Activated CD8-positive, alpha-beta T cell treated with anti-CD3 and anti-CD28 coated beads for 36 hours (primary cell): ENCODE measurements at places on chromosomes 6 and 20.

DNA sequence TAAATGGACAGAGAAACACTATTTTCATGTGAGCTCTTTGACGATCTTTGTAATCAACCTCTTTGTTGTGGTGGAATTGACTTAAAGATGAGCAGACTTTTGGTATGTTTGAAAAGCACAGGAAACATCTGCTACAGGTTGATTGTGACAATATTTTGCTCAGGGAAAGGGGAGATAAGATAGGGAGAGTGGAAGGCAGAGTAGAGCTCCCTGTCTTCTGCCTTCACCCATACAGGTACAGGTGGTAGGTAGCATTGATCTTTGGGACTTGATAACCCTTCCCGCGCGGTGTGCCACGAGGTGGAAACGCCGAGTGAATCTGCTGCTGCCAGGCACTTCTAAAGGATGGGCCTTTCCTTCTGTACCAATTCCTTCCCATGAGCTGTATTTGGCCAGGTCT is 183.6 kb downstream of the UTRN start:
- DNase-seq, result peak; percentile 37

DNA sequence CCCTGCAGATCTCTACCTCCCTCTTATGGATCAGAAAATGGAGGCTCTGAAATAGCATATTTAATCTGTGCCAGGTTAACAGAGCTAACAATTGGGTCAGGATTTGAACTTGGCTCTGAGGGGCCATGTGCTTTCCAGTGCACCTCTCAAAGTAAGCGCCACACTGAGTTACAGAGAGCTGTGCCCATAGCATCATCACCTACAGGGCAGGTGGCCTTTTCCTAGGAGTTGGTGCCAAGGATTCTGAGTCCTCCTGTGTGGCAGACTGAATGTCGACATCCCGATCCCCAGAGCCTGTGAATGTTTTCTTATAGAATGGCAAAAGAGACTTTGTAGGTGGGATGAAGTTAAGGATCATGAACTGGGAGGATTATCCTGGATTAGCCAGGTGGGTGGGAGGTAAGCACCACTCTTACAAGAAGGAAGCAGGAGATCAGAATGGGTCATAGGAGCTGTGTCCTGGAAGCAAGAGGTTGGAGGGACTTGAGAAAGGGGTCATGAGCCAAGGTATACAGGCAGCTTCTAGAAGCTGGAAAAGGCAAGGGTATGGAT is 68.0 kb upstream of the TBC1D7 start:
- no peak for DNase-seq

DNA sequence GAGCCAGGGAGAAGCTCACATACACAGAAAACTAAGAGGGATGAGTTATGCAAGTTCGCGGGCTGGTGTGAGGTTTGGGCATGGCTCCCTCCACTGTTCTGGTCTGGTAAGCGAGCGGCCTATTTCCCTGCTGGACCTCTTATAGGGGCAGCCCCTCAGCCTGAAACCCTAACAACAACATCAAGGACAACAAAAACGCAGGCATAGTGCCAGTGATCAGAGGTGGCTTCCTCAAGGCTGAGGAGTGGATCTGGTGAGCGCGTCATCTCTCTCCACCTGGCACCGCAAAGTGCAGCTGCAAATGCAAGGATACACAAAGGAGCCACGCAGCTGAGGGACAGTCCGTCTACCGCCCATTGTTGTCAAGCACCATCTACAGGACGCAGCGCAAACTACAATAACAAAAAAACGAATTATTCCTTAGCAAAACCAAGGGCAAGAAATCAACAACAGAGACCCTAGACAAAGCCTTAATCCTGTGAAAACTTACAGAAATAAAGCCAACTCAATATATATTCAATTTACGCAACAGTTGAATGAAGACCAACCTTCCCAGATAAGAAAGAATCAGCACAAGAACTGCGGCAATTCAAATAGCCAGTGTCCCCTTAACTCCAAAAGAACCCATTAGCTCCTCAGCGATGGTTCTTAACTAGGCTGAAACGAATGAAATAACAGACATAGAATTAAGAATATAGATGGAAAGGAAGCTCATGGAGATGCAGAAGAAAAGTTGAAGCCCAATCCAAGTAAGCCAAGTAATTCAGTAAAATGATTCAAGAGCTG is 9.2 kb upstream of the DEFB110 start:
- no peak for DNase-seq

- DNase-seq, result peak; percentile 82
Measured at GRCh38 chr6:25138233-25138933, 140.8 kb upstream of the CARMIL1 start.

- DNase-seq, result no peak
Measured at GRCh38 chr20:11015440-11015839, 341.6 kb upstream of the JAG1 start.

GRCh38 chr6:156146891-156147290 is 630.3 kb upstream of the ARID1B start:
- no peak for DNase-seq

DNA sequence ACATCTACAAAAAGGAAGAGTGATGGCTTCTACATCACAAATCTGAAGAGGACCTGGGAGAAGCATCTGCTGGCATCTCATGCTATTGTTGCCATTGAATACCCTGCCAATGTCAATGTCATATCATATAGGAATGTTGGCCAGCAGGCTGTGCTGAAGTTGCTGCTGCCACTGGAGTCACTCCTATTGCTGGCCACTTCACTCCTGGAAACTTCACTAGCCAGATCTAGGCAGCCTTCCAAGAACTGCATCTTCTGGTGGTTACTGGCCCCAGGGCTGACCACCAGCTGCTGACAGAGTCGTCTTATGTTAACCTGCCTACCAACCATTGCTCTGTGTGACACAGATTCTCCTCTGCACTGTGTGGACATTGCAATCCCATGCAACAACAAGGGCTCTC is 111.8 kb downstream of the PERP start:
- no peak for DNase-seq

- no peak for DNase-seq
Measured at GRCh38 chr6:37781788-37782187, 37.7 kb upstream of the ZFAND3 start.

- DNase-seq, result no peak
Measured at GRCh38 chr20:23284009-23284408, 66.6 kb upstream of the NXT1 start.

DNA sequence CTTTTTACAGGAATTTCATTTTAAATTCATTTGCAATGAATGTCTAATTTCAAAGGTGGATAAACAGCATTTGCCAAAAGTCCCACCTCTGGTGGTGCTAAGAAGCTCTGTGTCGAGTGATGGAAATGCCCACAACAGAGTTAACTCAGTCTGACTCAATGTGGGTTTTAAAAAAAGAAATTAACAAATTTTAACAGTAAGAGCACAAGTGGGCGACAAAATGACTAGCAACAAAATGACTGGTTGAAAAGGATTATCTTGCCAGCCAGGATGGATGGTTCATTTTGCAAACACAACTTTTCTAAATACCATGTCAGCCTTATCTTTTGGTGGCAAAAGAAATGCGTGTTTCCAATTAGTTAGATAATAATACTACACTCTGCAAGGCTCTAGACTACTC is 14.3 kb upstream of the TAGAP start:
- DNase-seq, result peak; percentile 70

DNA sequence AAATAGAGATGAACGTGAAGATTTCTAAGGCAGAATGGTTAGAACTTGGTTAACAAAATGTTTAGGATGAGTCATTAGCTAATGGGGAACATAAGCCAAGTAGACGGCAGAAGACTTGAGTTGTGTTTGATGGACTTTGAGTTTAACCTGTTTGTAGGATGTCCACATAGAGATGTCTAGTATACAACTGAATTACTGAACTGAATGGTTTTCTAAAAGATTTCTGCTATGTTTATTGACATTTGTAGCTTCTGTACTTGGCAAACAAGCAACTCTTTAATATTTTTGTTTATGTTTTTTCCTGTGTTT is 54.5 kb upstream of the DYNLRB1 start:
- DNase-seq, result no peak

DNA sequence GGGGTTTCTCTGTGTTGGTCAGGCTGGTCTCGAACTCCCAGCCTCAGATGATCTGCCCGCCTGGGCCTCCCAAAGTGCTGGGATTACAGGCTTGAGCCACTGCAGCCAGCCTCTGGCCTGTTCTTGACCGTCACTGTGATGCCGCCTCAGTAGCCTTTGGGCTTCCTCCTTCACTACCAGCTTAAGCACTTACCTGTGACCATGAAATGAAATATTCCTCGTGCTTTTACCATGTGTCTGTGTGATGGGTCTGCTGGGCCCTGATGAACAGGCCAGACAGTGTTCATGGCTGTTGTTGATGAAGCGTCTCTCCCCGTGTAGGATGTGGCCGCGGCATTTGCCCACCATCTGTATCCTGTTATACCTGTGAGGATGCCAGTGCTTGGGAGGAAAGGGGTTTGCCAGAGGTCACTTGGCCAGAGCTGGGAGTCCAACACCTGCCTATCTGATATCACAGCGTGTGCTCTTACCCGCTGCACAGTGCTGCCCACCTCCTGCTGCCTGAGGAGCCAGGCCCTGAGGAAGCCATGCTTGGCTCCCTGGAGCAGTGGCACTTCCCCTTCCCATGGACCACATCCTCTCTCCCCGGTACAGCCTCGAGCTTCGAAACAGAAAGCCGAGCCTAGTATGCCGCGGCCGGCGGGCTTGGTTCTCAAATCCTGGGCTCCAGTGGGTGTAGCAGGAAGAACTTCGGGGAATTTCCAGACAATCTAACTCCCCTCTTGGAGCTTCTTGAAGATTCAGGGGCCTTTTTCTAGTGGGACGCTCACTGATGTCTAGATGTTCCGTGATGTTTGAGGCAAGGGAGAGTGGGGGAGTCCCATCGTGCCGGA is 167.9 kb downstream of the ZDHHC14 start:
- DNase-seq, result peak; percentile 24

DNA sequence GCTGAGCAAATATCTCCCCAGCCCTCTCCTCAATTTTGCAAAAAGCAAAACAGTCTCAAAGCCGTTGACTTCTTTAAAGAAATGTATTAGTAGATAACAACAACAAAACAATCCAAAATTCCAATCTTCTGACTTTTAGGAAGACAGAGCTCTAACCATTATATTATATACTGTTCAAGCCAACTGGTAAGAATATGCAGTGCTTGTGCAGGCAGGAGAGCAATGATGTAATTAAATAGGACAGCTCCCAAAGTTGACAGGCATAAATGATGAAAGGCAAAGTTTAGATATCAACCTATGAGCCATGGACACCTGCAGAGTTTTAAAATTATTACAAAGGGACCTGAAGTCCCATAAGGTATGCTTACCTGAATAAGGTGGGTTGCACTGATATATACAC is 16.6 kb upstream of the CEP85L start:
- no peak for DNase-seq

DNA sequence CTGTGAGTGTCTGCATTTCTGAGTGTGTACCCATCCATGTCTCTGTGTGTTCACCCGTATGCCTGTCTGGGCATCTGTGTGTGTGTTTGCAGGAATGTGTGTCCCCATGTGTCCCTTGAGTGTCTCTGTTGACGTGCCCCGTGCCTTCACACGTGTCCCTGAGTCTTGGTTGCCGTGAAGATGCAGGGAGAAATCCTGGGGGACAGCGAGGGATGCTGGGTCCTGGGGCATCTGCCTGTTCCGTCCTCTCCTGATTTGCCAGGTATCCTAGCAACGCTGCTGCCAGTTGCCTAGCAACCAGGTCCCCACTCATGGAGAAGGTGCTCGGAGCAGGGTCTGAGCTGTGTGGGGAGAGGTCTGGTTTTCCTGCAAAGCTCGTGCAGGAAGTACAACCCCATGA is 6.0 kb upstream of the LKAAEAR1 start:
- no peak for DNase-seq

DNA sequence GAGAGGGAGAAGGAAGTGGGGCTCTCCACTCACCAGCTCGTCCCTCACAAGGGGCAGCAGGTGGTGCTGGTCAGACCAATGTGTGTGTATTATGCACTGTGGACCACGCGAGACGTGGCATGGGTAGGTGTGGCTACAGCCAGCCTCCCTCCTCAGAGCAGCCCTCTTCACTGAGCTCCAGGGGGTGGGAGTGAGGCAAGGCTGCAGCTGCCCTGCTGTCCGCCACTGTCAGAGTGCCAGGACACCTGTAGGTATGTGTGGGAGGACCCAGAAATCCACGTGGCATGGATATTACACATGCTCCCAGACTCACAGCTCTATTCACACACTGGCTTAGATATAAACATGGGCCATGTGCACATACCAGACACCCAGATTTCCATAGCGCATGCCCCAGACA is 90.3 kb downstream of the VEGFA start:
- no peak for DNase-seq

GRCh38 chr6:122033564-122034181 is 365.8 kb upstream of the HSF2 start:
- no peak for DNase-seq

- no peak for DNase-seq
Measured at GRCh38 chr6:11230158-11231107, 2.0 kb downstream of the NEDD9 start.

- DNase-seq, result no peak
Measured at GRCh38 chr6:11766589-11767450, 11.8 kb downstream of the ADTRP start.

- no peak for DNase-seq
Measured at GRCh38 chr20:17854307-17854903, 114.2 kb downstream of the SNX5 start.

DNA sequence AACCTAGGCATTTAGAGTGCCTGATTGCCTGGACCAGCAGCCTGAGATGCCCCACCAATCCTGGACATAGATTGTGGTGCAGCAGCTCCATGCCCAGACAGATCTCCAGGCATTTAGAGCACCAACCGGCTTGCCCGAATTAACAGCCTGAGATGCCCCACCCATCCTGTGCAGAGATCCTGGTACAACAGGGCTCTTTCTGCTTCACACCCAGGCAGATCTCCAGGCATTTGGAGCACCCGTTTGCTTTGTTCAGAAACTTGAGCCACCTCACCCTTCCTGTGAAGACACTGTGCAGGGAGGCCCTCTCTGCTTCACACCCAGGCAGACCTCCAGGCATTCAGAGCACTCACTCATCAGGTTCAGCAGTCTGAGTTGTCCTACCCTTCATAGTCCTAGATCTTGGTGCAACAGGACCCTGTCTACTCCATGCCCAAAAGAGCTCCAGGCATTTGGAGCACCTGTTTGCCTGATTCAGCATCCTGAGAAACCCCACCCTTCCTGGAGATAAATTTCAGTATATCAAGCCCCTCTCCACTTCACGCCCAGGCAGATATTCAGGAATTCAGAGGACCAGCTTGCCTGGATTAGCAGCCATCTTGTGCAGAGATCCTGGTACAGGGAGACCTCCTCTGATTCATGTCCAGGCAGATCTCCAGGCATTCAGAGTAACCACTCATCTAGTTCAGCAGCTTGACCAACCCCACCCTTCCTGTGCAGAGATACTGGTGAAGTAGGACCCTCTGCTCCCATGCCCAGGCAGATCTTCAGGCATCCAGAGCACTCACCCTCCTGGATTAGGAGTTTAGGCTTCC is 189.2 kb upstream of the FERMT1 start:
- no peak for DNase-seq

GRCh38 chr20:40111282-40111681 is 577.8 kb downstream of the MAFB start:
- no peak for DNase-seq

DNA sequence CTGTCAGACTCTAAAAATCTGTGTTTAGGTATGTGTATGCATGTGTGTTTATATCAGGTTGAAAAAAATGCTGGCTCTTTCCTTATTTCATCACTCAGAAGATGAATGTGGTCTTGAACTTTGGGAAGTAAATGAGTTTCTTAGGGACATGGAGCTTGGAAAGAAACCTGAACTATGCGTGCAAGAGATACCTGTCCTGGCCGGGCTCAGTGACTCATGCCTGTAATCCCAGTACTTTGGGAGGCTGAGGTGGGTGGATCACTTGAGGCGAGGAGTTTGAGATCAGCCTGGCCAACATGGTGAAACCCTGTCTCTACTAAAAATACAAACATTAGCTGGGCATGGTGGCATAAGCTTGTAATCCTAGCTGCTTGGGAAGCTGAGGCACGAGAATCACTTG is 4.4 kb upstream of the GLP1R start:
- no peak for DNase-seq

- no peak for DNase-seq
Measured at GRCh38 chr20:11246251-11246775, 572.5 kb upstream of the JAG1 start.
